SHP77 (cell line): ENCODE measurements at places on chromosomes 4 and X.
A peak's percentile ranks its signal among the peaks of the same experiment; 100 is the strongest.

DNA sequence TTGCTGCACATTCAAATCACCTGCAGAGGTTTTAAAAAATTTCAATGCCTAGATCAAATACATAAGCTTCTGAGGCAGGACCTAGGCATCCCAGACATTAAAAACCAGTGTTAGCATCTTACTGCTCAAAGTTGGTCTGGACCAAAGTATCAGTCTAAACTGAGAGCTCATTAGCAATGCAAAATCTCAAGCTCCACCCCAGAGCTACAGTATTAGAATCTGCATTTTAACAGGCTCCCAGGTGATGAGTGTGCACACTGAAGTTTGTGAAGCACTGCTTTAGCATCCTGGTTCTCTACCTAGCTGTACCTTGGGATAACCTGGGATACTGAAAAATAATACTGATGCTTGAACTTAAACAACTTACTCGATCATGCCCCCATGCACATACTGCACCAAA, 96.0 kb downstream of the PRRG1 start:
- DNase-seq: no peak

DNA sequence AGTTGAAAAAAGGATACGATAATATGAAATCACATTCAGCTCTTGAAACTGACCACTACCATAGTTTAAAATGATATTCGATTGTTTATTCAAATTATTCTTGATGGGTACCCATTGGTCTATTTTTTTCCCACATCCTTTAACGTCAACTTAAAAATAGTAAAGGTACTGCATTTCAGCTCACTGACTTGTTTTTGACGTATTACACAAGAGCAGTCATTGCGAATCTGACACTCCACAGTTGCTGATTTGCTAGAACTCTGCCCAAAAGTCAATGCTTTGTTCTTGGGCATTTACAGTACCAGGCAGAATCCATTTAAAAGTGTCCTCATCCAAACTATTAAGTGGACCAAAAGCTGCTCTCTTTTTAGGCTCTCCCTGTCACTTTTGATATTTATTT, 1.2 kb upstream of the PDS5A start:
- DNase-seq: no peak

GRCh38 chrX:2631743-2632532, 59.2 kb upstream of the CD99 start:
- DNase-seq: no peak

DNA sequence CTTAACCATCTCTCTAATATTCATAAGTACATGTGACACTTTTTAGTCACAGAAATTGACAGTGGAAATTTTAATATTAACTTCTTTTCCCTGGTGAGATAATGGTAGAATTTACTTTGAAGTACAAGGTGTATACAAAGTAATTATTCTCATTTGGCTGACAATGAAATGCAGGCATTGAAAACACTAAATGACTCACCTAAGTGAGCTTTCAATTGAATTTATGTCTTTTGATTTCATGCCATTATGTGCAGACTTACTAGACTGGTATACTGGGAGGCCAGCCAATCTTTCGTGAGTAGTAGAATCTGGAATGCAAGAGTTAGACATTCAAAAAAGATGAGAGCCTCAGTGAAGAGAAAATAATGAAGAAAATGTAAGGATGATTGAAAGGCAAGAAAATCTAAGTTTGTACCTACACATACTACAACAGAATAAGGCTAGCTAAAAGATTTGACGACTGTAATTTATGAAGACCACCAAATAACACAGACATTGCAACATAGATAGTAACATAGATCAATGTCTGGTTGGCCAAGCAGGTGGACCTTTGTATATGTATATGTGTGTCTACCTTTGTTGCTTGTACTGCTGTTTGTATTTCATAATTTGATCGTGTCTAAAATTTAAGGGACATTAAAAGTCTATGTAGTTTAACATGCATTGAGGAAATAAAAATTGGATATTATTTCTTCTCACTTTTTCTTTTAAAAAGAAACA, 459.7 kb downstream of the IL15 start:
- no peak for DNase-seq

DNA sequence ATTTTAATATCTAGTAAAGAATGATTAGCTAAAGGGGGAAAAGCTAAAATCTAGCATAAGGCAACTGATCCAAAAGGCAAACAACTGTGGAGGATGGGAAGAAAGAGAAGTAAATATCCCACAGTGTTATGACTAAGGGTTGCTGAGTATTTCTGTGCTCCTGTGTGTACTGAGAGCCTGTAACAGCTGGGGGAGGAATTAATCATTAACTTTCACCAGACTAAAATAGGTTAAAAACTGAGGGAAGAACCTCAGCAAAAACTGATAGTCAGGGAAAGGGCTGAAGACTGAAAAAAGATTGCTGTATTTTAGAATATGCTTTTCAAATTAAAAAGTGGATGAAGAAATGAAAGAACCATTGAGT, 365.9 kb downstream of the CXXC4 start:
- no peak for DNase-seq

DNA sequence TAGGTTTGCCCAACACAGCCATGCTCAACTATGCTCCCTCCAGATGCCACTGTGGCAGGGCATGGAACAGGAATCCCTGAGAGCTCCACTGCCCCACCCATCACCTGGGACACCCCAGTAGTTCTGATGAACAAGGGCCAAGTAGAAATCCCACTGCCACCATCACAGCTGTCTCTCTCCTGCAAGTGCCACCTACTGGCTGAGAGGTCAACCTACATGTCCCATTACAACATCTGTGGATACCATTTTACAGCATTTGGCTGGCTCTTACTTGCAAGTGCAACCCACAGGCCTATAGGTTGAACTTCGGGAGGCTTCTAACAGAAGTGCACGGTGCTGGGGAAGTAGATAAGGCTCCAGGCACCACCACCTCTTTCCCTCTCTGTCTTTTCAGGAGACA, 142.5 kb downstream of the CXXC4 start:
- DNase-seq: no peak

DNA sequence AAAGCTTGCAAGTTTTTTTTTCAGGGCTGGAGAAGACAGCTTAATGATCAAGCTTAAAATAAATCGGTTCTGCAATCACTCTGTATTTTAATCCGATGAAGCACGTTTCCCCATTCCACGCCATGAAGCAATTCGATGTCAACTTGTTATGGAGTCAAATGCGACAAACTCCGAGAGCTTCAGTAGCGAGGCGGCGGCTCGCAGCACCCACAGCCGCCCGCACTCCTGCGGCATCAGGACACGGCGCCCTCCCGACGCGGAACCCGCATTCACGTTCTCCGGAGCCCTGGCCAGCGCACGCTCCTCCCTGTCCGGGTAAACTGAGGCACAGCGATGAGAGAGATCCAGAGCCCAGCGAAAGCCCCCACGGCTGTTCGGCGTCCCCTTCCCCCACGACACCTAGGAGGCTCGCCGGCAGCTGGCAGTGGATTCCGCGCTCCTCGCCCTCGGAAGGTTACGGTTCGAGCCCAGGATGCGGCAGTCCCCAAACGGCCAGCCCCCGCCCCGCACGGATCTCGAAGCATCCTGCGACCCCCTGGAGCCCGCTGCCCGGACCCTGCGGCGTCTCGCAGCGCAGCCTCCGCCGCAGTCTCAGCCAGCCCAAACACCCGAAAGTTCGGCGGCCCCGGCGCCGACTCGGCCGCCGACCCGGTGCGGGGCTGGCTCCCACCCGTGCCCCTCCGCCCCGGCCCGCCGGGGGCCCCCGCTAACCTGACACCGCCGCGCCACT, 507 bp downstream of the MFAP3L start:
- DNase-seq: no peak

- DNase-seq: no peak
These were observed 82.0 kb upstream of the FAM241A start for GRCh38 chr4:112063260-112063659.

DNA sequence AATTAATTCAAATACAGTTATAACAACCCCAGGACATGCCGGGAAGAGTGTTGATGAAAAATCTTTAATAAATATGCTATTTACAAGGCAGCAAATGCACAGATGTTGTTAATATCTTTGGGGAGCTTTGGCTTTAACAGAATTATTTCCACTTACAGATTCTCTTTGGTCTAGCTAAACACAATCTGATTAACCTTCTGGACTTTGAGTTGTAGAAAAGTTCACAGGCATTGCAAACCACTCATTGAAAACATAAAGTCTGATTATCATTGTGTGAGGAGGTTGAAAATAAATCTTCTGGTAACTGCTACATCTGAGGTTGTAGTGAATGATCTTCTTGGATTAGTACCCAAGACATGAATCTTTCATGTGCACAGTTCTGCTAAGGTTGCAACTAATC, 255.6 kb downstream of the LHFPL1 start:
- no peak for DNase-seq

- DNase-seq: no peak
These were observed 1956.2 kb upstream of the AGA start for GRCh38 chr4:179398414-179398813.

DNA sequence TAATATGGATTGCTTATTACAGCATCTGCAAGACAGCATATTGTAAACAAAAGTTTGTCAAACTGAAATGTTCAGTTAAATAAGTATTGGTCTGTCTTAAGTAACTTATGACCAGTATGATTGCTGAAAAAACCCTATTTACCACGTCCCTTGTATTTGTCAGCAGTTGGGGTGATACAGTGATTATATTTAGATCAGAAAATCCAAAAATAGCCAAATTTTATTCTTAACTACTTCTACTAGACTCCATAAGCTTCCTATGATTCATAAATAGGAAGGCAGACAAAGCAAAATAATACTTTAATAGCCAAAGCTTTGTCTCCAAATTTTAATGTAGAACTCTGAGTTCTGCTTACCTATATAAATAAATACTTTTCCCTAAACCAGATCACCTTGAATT, 45.3 kb downstream of the TBCK start:
- DNase-seq: no peak

GRCh38 chr4:121108557-121108956, 36.2 kb upstream of the NDNF start:
- DNase-seq: peak; percentile 27

GRCh38 chr4:96407738-96408463, 568.0 kb downstream of the PDHA2 start:
- no peak for DNase-seq

- no peak for DNase-seq
These were observed 2.8 kb upstream of the PRDX4 start for GRCh38 chrX:23664496-23664895.

DNA sequence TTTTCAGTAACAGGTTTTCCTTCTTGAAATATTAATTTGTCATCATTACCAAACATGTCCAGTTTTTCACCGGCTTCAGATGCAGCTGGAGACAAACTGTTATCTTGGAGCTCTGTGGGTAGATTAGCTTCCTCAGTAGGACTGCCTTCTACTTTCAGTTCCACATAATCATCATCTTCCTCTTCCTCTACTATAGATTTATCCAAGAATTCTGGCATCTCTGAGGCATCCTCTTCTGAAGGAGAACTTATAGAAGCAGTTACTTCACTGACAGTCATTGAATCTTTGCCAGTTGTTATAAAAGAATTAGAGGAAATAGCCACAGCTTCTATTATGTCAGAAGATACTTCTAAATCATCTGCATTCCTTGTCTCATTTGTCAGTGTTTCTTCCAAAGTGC, 162.9 kb downstream of the LRBA start:
- DNase-seq: no peak

DNA sequence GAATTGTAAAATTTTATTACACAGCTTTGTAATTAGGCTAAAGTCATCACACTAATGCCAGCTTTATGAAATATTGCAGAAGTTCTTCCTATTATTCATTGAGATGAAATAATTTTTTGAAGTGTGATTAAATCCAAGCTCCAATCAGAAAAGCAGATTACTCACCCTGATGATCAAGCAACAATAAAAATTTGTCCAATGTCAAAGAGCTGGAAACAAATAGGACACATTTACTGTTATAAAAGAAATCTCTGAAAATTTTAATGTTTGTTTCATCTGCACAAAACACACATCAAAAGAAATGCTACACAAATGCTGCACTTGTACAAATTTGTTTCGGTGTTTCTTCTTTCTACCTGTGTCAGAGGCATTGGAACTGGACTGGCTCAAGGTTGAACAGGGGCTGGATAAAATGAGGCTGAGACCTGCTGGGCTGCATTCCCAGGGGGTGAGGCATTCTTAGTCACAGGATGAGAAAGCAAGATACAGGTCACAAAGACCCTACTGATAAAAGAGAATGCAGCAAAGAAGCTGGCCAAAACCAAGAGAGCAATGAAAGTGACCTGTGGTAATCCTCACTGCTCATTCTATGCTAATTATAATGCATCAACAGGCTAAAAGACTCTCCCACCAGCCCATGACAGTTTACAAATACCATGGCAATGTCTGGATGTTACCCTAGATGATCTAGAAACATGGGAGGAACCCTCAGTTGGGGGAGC, 78.3 kb downstream of the GASK1B start:
- DNase-seq: no peak

- no peak for DNase-seq
These were observed 5.4 kb upstream of the SH3BP2 start for GRCh38 chr4:2787230-2788100.

DNA sequence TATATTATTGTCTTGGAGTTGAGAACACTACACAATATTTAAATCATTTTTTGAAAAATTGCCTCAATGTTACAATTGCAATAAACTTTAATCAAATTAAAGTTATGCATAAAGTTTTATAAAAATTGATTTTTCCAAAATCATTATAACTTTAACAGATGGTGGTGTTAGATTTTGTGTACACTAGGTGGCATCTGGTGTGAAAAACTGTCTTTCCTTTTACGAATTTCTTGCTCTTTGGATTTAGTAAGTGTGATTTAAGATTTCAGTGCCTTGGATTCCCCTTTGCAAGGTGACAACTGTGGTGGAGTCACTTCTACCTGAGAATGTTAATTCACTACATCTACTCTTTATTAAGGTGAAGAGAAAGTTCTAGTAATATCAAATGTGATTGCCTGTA, 91.6 kb downstream of the AREG start:
- no peak for DNase-seq

- no peak for DNase-seq
These were observed 88.0 kb upstream of the CBR4 start for GRCh38 chr4:169098054-169098497.
